Lung (tissue), 17 donors: ENCODE measurements at places on chromosomes 16 and 17. TPM values are rescaled to one million over a fixed set of nuclear protein-coding genes. Genes with fewer than 3 reads are reported as not detected.
A peak's percentile ranks its signal among the peaks of the same experiment; 100 is the strongest.

The GLIS2 gene
- 25.5 TPM for total RNA-seq

- no peak for DNase-seq
These were observed 18.7 kb downstream of the DUS2 start for GRCh38 chr16:68041783-68042182.

DNA sequence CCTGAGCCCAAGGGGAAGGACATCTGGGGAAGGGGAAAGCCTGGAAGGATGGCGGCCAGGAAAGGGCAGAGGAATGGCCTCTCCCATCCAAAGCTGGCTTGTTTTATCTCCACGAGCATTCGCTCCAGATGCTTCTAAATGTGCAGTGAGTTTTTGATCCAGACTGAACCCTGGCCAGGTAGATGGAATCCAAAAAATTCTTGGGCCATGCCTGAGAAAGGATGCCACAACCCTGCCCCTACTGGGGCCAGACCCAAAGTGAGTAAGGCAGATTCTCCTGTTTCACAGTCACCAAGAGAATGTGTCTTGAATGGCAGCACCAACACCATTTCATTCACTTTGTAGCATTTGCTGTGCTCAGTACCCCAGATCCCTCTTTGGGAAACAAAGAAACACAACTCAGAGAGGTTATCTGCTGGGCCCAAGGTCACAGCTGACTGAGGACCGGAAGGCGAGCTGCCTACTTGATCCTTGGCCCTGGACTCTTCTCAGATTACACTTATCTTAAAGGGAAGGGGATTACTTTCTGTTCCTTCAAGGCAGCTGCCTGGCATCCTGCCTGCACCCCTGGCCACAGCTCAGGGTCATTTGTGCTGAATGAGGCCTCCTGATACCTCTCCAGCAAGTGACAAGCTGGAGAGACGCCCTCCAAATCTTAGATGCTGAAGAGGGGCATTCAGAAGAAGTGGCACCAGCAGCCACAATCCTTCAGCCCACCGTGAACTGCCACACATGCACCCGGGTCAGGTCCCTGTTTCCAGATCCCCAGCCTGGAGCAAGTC, 3.6 kb downstream of the LRRC75A start:
- DNase-seq: no peak

GRCh38 chr17:5644065-5644464, 59.8 kb upstream of the NLRP1 start:
- no peak for DNase-seq

The TAOK1 gene
- 64.2 TPM for total RNA-seq

DNA sequence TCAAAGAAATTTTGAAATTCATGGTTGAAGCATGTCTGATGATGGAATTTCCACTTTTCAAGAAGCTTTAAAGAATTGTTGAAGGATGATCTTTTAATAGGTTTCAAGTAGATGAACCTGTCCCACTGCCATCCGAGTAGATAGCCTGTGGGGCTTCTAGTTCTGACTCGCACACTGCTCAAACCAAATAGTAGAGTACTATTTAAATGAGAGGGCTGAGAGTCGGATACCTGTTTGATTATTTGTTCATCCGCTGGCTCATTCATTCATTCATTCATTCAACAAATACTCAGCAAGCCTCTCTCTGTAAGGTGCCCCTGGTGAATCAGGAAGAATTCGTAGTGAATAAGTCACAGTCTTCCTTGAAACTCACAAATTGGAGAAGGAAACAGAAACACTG, 108.2 kb upstream of the IRX5 start:
- DNase-seq: no peak

GRCh38 chr16:88681709-88682451, 4.4 kb downstream of the SNAI3 start:
- DNase-seq: no peak

- DNase-seq: no peak
These were observed 102.2 kb downstream of the HIC1 start for GRCh38 chr17:2157081-2157480.

GRCh38 chr17:57739402-57740234, 5.5 kb downstream of the CCDC182 start:
- DNase-seq: peak; percentile 28

DNA sequence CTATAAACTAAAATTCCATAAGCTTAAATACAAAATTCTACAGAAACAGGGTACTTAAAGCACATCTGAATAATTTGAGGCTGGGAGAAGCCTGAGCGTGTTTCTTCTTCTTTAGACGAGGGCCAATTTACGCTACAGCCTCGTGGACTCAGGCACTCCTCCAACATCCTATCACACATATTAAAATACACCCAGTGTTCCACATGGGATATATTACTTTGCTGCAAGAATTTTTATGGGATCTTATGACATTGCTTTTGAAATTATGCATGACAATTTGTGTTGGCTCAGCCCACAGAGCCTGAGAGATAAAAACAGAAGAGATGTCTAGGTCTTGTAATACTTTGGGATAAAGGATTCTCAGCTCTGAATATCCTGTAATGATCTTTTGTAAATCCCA, 3.5 kb upstream of the TANGO6 start:
- DNase-seq: peak; percentile 22

The ZNF771 gene
- total RNA-seq: 3.0 TPM

The SDR42E2 gene
- total RNA-seq: not detected

The PLXDC1 gene
- total RNA-seq: 4.9 TPM

The TOM1L1 gene
- 39.1 TPM for total RNA-seq

The ABI3 gene
- 6.9 TPM for total RNA-seq
